ENCODE measurements at places on chromosomes 1 and 21.
A peak's percentile ranks its signal among the peaks of the same experiment; 100 is the strongest.

DNA sequence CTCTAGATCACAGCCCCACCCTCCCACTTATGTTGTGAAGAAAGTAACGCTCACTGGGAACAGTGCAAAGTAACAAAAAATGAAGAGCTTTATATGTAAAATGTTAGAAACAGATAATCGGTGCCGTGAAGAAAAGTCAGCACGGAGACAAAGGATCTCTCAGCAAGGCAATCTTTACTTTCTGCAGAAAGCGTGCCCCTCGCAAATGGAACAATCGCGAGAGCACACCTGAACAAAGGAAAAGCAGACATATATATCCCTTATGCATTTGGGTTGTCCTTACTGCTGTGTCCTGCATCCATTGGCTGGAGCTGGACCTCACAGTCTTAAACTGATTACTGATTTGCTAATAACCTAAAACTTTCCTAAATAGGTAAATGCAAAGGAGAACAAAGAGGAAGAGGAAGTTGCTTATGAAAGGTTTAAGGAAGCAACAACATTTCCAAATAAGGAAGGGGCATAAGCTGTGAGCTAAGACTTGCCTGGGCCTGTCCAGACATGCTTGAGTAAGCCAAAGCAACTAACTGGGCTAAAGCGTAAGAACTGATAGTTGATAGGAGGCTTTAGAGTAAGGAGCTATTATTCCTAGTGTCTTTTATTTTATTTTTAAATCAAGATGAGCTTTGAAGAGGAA, 89.7 kb downstream of the GTF2B start:
- peak; percentile 20 for DNase-seq

DNA sequence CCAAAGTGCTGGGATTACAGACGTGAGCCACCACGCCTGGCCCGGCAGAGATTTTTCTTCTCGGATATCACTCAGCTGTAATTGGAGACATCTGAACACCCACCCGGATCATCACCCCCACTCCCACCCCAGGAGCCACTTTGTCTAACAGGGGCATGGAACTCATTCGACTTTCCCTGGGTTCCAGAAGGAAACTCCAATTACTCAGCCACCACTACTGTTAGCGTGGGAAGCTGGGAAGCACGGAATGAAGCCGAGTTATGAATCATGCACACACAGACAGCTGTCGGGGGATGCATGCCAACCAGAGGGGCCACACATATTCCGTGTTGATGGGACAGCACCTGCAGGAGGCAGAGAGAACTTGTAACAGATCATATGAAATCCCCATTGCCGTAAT, 85.2 kb downstream of the HLCS start:
- DNase-seq = no peak

GRCh38 chr1:224873434-224874369, 55.8 kb upstream of the DNAH14 start:
- no peak for DNase-seq

DNA sequence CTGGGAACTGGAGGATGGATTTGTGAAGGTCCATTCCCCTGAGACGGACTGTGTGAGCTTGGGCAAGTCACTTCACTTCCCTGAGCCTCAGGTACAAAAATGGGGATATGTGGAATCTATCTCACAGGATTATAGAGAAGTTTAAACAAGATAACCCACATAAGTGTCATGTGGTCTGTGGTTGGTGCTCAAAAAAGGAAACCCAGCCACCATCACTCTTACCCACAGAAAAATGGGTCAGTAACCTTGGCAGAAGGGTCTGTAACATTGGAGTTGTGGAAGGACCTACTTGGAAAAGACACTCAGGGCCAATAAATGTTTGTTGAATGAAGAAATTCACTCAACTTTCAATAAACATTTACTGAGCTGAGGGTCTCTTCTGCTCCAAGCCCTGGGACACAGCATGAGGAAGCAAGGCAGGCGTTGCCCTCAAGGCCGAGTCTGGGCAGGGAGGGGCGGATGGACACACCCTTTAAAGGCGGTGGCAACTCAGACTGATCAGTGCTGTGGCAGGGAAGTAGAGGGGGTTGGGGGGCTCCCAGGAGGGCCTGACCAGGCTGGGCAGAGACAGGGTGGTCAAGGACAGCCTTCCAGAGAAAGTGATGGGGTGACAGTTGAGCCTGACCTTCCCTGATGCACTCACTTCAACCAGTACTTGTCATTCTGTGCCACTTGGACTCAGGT, 66.7 kb upstream of the ACOT11 start:
- no peak for DNase-seq

GRCh38 chr1:23567996-23568607, 8.8 kb upstream of the ID3 start:
- no peak for DNase-seq

- peak; percentile 77 for DNase-seq
Observed at GRCh38 chr1:204410688-204411450, 748 bp downstream of the PPP1R15B start.

DNA sequence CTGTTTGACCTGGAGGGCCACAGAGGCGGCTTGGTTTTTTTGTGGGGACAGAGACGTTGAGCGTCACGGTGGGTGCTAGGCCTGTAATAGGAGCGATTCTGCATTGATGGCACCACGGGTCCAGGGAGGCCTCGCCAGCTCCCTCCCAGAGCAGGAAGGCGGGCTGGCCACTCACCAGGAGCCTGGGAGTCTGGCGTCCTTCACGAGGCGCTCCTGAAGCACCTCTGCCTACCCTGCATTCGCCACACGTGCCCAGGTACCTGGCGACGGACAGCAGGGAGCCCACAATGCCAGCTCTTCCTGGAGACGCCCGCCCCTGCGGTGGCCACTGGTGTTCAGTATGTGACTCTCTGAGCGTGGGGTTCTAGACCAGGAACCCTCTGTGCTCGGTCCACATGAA, 69.9 kb upstream of the TRAPPC10 start:
- no peak for DNase-seq

DNA sequence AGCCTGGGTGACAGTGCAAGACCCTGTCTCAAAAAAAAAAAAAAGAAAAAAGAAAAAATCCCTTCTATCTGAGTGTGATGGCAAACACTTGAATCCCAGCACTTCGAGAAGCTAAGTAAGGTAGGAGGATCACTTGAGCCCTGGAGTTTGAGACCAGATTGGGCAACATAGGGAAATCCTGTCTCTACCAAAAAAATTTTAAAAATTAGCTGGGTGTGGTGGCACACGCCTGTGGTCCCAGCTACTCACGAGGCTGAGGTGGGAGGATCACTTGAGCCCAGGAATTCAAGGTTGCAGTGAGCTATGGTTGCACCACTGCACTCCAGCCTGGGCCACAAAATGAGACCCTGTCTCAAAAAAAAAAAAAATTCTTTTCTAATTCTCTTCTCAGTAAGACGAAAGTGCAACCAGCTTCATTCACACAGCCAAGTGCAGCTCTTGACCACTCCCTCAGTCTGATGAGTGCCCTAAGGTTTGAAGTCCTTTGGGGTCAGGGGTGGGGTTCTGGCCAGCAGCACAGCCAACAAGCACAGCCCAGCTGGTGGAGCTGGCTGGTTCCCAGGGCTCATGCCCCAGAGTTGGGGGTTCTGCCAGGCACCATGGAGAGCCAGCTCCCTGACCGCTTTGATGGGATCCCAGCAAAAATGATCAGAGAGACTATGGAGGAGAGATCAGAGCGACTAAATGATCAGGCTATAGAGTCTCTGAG, 8.0 kb downstream of the SLC2A5 start:
- DNase-seq = peak; percentile 47

GRCh38 chr21:32299695-32300094, 1.0 kb downstream of the MRAP start:
- DNase-seq = no peak

GRCh38 chr1:118841521-118841920, 146.6 kb downstream of the TBX15 start:
- no peak for DNase-seq

DNA sequence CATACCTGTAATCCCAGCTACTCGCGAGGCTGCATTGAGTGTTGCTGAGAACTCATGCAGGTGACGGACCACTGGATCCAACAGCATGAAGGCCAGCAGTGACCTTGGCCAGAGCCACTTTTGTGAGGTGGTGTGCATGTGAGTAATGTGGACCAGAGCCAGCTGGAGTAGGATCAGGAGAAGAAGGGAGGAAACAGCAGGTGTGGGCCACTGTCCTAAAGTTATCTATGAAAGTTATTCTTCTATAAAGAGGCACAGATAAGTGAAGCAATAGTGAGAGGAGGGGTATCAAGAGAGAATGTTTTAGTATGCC, 47.8 kb downstream of the TCP10L start:
- DNase-seq = no peak

DNA sequence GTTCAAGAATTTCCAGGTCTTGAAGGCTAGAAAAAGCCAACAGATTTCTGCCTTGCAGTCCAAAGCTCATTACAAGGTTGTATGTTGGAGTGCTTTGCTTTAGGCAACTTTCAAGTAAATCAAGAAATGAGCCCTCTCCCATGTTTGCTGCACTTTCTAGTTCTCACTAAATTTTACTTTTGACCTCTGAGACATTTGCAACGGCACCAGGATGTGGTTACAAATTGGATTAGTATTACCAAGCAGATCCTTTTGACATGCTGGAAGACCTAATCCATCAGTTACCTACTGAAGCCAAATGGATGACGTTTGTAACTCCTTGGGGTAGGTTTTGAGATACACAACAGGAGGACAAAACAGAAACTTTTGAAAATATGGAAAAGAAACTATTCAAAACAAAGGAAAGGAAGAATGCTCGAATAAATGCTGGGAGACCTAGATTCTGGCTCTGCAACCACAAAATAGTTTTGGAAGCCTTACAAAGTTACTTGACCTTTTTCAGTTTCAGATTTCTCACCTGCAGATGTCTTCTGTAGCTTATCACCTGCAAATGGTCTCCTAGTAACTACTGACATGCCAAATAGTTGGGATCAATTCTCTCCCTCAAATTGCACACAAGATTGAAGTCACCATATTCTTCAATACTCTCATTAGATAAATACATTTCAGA, 251.7 kb upstream of the ADGRL2 start:
- no peak for DNase-seq

GRCh38 chr21:34362136-34362444, 1.7 kb upstream of the KCNE2 start:
- no peak for DNase-seq

Data from suppressor macrophage (primary cell).